Fibroblast of mammary gland (primary cell): ENCODE measurements at places on chromosomes 5 and 9.

GRCh38 chr5:131530706-131531331 is 104.2 kb downstream of the RAPGEF6 start:
- DNase-seq = peak; percentile 10

DNA sequence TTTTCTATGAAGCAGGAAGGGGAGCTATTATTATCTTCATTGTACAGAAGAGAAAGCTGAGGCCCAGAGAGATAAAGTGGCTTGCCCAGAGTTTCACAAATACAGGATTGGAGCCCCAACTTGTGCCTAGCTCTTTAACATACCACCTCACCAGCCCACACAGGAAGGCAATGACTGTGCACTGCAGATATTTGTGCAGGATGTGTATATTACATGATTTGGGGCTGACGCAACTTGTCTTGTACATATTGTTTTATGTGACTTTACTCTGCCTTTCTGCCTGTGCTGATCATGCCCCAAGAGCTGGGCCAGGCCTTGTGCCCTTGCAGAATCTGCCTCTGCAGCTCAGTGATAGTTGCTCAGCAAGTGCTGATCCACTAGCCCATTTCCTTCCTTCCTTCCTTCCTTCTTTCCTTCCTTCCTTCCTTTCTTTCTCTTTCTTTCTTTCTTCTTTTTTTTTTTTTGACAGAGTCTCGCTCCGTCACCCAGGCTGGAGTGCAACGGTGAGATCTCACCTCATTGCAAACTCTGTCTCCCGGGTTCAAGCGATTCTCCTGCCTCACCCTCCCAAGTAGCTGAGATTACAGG is 106.6 kb upstream of the TBCA start:
- peak; percentile 83 for DNase-seq

- no peak for DNase-seq
Observed at GRCh38 chr9:123131993-123132392, 98.5 kb downstream of the GPR21 start.

DNA sequence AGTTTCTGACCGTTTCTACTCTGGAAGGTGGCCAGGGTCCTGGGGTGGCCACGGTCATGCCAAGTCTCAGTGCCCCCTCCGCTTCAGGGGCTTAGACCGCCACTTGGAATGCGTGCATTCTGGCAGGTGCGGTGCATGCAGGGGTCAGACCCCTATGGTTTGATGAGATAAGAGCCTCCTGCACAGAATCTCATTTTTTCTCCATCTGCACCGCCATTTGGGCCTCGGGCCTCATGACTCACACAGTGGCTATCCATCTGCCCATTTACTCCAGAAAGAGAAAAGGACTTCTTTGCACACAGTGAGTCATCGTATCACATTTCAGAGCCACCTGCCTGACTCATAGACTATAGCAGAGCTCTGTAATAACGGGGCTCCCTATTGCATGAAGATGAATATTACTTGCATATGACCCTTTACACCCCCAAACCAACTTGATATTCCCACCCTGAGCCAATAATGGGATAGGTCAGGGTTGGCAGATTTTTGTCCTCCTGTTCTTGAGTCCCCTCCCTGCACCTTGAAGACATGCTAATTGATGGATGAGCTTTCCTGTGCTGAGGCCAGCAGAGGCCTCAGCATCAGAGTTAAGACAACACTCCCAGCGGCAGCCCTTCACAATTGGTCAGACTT is 157.4 kb downstream of the NR3C1 start:
- DNase-seq = peak; percentile 95

- no peak for DNase-seq
Observed at GRCh38 chr5:54823006-54823405, 162.4 kb downstream of the ESM1 start.

GRCh38 chr5:138011991-138012390 is 20.9 kb downstream of the FAM13B start:
- no peak for DNase-seq
